ENCODE measurements at places on chromosomes 16 and 17.
A peak's percentile ranks its signal among the peaks of the same experiment; 100 is the strongest.

DNA sequence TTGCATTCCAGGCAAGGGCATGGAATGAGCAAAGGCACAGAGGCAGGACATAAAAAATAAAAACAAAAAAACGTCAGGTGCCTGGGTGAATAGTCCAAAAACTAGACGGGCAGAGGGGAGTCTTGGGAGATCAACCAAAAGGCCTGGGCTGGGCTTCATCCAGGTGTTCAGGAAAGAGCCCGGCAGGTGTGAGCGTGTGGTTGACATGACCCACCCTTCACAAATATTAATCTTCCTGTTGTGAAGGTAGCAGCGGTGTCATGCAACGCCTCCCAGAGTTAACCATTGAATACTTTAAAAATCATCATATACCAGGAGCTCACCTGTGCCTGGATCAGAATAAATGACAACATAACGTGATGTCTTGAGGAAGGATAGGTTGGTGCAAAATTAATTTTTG lies 90.6 kb downstream of the USP22 start:
- DNase-seq = peak; percentile 95

- no peak for DNase-seq
Observed at GRCh38 chr16:84209989-84210388, 19.0 kb downstream of the ADAD2 start.

GRCh38 chr17:48127371-48128051 lies 19.9 kb downstream of the SNX11 start:
- DNase-seq = no peak

DNA sequence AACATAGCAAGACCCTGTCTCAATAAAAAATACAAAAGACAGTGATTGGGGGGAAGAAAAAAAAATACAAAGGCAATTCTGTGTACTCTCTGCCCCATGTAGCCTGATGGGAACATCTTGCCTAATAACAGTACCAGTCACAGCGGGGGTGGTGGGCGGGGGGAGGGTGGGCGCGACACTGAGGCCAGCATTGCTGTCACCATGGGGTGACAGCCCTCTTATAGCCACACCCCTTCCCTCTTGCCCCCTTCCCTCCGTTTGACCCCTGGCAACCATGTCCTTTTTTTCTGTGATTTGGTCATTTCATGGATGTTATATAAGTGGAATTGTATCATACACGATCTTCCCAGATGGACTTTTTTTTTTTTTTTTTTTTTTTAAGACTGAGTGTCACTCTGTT lies 80.9 kb downstream of the DNAH17 start:
- no peak for DNase-seq

GRCh38 chr16:24430954-24431760 lies 108.2 kb upstream of the RBBP6 start:
- DNase-seq = no peak

DNA sequence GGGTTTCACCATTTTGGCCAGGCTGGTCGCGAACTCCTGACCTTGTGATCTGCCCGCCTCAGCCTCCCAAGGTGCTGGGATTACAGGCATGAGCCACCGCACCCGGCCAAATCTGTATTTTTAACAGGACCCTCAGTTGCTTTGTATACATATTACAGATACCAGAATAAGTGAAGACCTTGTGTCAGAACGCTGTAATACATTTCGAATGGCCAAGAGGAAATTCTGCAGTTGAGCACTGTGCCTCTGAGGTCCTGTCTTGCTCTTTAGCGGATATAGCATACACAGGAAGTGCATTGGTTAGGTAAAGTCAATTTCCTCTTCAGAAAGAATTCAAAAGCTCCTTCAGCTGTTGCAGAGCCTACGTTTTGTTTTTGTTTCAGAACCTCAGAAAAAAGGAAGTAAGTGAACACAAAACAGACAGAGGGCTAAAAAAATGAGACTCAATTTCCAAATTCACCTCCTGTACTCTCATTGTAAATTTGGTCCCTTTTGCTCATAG lies 15.7 kb downstream of the CRLF3 start:
- DNase-seq = no peak
